ENCODE measurements at places on chromosomes 1 and 21. TPM values are rescaled to one million over a fixed set of nuclear protein-coding genes. Genes with fewer than 3 reads are reported as not detected.

DNA sequence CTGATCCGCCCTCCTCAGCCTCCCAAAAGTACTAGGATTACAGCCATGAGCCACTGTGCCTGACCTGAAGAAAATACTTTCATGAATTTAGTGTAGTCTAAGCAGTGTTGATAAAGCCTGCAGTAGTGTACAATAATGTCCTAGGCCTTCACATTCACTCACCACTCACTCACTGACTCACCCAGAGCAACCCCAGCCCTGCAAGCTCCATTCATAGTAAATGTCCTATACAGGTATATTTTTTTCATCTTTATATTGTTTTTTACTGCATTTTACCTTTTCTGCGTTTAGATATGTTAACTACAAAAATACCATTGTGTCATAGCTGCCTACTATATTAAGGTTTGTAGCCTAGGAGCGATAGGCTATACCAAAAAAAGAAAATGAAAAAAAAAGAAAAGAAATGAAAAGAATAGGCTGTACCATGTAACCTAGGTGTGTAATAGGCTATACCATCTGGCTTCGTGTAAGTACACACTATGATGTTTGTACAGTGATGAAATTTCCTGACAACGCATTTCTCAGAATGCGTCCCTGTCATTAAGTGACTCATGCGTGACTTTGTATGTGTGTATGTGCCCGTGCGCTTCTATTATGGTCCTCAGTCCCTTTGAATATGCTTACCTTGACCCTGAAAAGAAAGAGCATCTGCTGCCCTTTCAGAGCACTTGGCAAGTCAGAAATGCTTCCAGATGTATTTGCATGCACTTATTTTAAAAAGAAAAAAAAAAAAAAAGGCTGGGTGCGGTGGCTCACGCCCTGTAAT lies 9.2 kb upstream of the SLAMF8 start:
- no peaks in the 10 kb centered on the region for H3K36me3 ChIP-seq
- H3K4me3 ChIP-seq, result no peak overlapping the region
- DNase-seq, result no peak
- no peaks in the 10 kb centered on the region for H3K4me1 ChIP-seq
- H3K27ac ChIP-seq, result no peak overlapping the region

The CELA3A gene
- not detected for total RNA-seq

DNA sequence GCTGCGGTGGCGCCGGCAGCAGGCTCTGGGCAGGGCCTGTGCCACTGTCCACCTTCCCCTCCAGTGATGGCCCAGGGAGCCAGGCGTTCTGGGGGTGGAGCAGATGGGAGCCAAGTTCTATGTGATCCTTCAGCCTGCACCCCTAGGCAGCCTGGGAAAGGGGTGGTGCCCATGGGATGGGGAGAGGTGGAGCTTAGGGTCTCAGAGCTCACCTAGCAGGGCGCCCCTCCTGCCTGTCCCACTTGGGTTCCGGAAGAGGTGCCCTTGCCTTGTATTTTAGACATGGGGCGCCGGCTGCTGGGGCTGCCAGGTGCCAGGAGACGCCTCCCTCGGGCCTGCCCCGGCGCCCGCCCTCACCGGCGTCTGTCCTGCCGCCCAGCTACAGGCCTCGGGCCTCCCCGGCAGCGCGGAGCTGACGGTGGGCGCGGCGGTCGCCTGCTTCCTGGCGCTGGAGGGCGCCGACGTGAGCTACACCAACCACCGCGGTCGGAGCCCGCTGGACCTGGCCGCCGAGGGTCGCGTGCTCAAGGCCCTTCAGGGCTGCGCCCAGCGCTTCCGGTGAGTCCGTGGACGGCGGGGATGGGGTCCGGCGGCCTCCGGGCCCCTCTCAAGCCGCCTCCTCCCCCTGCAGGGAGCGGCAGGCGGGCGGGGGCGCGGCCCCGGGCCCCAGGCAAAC lies 3.1 kb upstream of the MMP23B start:
- H3K36me3 ChIP-seq, result no peaks in the 10 kb centered on the region
- DNase-seq, result no peak
- H3K27ac ChIP-seq, result no peak overlapping the region
- no peak overlapping the region for H3K4me3 ChIP-seq

DNA sequence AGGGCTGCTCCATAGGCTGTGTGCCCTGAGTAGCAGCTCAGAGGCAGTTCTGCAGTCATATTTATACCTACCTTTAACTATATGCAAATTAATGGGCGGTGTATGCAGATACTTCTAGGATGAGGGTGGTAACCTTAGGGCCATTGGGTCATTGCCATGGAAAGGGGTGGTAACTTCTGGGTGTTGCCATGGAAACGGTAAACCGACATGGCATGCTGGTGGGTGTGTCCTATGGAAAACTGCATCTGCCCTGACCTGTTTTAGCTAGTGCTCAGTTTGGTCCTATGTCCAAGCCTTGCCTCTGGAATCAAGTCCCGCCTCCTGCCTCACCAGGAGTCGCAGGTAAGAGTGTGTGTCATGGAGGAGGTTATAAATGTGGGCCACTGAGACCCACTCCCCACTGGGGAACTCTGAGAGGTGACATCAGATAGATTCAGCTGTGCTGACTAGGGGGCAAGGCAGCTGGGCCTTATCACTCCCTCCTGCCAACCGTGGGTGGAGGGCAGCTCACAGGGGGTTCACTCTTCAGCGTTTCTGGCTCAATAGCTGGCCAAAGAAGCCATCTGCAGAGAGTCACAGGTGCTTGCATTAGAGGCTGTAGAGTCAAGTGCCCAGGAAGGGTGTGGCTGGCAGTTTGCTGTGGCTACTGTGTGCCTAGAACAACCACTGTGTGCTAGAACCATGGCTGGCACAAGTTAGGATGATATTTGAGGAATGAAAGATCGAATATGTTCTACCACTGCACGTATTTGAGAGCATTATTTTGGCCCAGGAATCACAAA lies 19.0 kb downstream of the BACE2 start:
- peaks cover 13% of the 10 kb centered on the region for H3K36me3 ChIP-seq
- no peaks in the 10 kb centered on the region for H3K27me3 ChIP-seq

The TFF2 gene
- total RNA-seq, result not detected

GRCh38 chr1:77623066-77623465 lies 59.4 kb downstream of the ZZZ3 start:
- H3K27ac ChIP-seq, result peak overlapping the region; percentile 8
- H3K36me3 ChIP-seq, result peaks cover 44% of the 10 kb centered on the region
- no peak overlapping the region for H3K4me3 ChIP-seq

The LHX8 gene
- total RNA-seq, result 0.20 TPM

GRCh38 chr1:9371391-9371935 lies 78.8 kb downstream of the SPSB1 start:
- no peaks in the 10 kb centered on the region for H3K27me3 ChIP-seq
- H3K36me3 ChIP-seq, result peaks cover 5% of the 10 kb centered on the region
- H3K4me3 ChIP-seq, result peak overlapping the region; percentile 24
- peak overlapping the region; percentile 97 for H3K27ac ChIP-seq

The BMP8B gene
- total RNA-seq, result 0.31 TPM

DNA sequence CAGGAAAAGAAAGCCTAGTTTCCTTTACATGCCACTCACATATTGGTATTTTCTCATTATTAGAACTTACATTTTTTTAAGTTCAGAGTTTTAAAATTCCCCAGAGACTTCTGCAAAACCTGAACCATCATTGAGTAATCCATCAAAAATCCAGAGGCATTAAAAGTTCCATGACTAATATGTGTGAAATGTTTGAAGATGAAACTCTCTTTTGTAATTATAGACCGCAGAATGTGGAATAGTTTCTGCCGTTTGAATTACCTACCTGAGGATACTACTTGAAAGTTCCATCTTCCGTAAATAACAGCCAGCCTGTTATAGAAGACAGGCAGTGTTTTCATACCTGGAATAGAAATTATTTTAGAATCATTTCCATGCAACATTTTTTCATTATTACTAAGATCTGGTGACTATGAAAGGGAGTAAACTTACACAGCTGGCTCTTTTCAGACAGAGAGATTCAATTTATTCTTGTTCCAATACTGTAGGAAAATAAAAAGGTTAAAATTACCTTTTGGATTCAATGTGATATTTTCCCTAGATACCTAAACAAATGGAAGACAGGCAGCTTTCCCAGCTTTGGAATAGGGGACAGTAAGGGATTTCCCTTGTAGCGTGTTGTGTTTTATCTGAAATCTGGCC lies 131.4 kb downstream of the ST6GALNAC5 start:
- DNase-seq, result no peak
- H3K27ac ChIP-seq, result no peak overlapping the region
- H3K36me3 ChIP-seq, result no peaks in the 10 kb centered on the region
- H3K4me3 ChIP-seq, result no peak overlapping the region

DNA sequence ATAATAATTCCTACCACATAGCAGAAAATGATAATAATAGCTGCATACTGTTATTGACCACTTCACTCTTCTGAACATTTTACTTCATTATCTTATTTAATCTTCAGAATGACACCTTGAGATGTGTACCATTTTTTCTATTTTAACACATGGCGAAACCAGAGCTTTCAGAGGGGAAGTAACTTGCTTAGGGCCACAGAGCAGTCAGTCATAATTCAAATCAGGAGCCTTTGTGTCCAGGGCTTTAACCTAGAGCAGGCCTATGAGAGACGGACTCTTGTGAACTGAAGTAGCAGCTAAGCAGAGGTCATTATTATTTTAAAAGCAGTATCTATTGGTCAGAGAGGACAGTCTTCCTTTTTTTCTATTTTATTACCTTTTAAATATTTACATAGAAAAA lies 114.0 kb downstream of the ROR1 start:
- H3K27ac ChIP-seq, result no peak overlapping the region
- H3K27me3 ChIP-seq, result no peaks in the 10 kb centered on the region
- no peak for DNase-seq
- no peak overlapping the region for H3K4me3 ChIP-seq

DNA sequence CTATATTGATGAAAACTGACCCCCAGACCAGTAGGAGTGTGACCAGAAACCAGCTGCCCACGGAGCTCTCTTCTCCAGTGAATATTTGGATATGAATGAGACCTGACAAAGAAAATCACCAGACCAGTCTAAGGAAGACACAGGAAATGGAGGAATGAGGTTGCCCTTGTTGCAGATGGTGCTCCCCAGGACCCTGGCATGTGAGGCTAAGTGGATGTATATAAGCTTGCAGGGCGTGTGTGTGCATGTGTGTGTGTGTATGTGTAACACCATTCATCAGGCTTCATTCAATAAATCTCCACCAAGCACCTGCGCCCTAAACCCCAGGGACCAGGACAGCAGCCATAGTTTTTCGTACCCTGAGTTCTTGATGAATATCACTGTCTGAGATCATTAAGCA lies 14.4 kb downstream of the PHLDA3 start:
- H3K27me3 ChIP-seq, result no peaks in the 10 kb centered on the region
- no peaks in the 10 kb centered on the region for H3K36me3 ChIP-seq
- no peak overlapping the region for H3K27ac ChIP-seq

DNA sequence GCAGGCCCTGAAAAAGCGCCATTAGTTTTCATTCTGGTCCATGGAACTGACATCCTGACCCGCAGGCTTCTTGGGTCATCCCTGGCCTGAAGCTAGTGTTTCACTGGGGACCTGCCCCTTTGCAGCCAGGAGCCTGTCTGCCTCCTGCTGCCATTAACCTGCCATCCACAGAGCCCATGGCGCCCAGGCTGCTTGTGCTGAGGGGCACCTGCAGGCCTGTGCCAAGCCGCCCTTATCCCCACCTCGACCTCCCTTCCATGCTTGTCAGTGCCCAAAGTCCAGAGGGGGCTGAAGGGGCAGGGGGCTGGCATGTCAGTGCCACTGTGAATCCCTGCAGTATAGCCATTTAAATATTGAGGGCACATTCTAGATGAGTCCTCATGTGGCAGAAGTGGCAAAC lies 207.6 kb upstream of the USP25 start:
- no peaks in the 10 kb centered on the region for H3K4me1 ChIP-seq
- H3K36me3 ChIP-seq, result no peaks in the 10 kb centered on the region
- no peak for DNase-seq
- H3K27me3 ChIP-seq, result no peaks in the 10 kb centered on the region
- H3K4me3 ChIP-seq, result no peak overlapping the region

The CHIT1 gene
- 0.13 TPM for total RNA-seq

The HCN3 gene
- 12.9 TPM for total RNA-seq

DNA sequence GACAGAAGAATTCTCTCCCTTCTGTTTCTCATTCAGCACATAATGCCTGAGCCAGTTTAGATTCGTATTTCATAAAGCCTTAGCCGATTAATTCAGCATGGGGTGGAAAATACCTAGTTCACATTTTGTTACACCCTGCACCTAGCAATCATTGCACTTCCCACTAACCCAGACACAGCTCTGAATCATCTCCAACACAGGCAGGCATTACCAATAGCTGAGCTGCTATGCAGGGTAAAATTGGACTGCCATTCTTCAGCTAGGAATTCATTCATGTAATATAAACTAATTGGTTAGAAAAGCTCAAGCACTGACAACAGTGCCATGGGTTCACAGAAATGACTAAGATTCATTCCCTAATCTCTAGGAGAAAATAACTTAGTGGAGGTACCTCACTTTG lies 26.9 kb upstream of the NKAIN1 start:
- H3K4me3 ChIP-seq, result no peak overlapping the region
- H3K27me3 ChIP-seq, result no peaks in the 10 kb centered on the region
- no peak overlapping the region for H3K27ac ChIP-seq
- H3K36me3 ChIP-seq, result peaks cover 34% of the 10 kb centered on the region
- DNase-seq, result no peak

GRCh38 chr21:37367336-37367702 lies 746 bp downstream of the DYRK1A start:
- no peak for DNase-seq
- no peaks in the 10 kb centered on the region for H3K36me3 ChIP-seq
- no peak overlapping the region for H3K27ac ChIP-seq
- peaks cover 37% of the 10 kb centered on the region for H3K4me1 ChIP-seq

GRCh38 chr1:41416552-41417334 lies 55.5 kb downstream of the FOXO6 start:
- H3K36me3 ChIP-seq, result no peaks in the 10 kb centered on the region
- peak overlapping the region; percentile 51 for H3K27ac ChIP-seq
- DNase-seq, result peak; percentile 73
- peak overlapping the region; percentile 1 for H3K4me3 ChIP-seq
- no peaks in the 10 kb centered on the region for H3K27me3 ChIP-seq

DNA sequence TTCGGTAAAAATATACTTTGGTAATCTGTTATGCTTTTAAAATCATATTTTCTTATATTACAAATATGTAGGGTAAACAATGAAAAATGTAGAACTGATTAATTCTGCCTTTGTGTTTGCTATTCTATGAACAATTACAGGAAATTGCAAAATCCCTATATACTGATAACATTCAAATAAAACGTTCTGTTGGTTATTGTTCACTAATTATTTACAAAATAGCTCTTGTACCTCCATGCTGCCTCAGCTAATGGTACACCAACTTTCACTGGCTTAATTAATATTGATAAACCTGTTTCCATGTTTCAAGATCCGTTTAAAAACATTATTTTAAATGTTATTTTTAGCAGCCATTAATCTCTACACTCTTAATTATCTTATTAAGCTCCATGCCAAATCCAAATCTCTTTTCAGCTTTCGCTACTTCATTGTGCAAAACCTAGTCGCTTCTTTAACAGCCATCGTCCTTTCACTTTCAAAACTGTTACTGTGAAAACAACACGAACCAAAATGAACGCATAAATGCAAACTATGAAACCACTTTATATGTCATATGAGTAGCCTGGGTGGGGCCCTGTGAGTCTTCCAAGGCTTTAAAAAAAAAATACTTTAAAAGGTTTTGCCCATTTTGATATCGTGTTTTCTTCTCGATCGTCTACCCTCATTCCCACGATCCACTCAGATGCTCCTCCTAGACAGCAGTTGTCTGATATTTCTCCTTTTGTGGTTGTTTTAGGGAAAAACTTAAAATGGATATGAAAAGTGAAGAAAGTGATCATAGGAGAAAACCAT lies 807.1 kb downstream of the USP25 start:
- H3K27ac ChIP-seq, result peak overlapping the region; percentile 66
- peaks cover 42% of the 10 kb centered on the region for H3K4me1 ChIP-seq
- H3K36me3 ChIP-seq, result peaks cover 24% of the 10 kb centered on the region
- H3K4me3 ChIP-seq, result no peak overlapping the region
- no peaks in the 10 kb centered on the region for H3K27me3 ChIP-seq

Measured in mesothelial cell of epicardium (in vitro differentiated cells).